Stimulated activated CD4-positive, alpha-beta T cell treated with anti-CD3 and anti-CD28 coated beads, Interleukin-15, amount 100 ng/mL, for 1 hour (primary cell): ENCODE measurements at places on chromosomes 5 and 9.
A peak's percentile ranks its signal among the peaks of the same experiment; 100 is the strongest.

- DNase-seq: no peak
These were observed 165.9 kb upstream of the SMIM23 start for GRCh38 chr5:171619744-171620143.

DNA sequence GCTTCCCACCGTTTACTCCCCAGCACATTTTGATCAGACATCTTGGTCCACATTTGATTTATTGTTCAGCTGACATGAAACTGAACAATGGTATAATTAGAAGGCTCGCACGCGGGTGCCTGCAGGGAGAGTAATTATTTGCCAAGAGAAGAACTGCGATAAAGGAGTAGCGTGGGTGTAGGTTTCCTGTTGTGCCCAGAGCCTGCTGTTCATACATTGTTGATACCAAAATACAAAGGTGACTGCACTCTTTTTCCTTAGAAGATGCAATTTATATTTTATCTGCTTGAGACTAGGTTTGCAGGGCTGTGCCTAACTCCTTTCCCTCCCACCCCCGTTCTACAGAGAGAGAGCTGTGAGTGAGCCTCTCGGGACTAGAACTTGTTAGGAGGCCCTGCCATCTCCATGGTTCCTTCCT lies 241.8 kb upstream of the MSX2 start:
- DNase-seq: no peak

DNA sequence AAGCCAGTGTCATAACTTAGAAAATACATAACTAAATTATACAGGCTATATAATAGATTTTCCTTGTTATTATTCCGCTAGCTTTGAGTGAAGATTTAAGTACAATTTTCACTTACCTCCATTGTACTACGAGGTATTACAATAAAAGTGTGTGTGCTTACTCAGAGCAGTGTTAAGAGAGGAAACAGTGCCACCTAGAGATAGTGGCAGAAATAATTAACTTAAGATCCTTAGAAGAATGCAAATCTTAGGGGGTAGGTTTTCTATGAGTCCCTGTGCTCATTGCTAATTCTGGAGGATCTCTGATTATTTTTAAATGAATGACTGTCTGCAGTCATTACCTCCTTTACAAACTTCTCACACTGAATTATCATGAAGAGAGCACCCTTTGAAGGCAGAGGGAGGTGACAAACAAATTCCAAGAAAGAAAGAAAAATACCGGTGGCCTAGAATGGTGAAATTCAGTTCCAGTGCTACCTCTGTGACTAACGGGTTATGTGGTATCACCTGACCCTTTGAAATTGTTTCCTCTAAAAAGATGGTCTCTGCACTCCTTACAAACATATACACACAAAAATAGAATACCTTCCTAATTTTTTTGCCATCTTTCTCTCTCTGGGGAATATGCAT lies 379.8 kb downstream of the TRIM36 start:
- DNase-seq: no peak

DNA sequence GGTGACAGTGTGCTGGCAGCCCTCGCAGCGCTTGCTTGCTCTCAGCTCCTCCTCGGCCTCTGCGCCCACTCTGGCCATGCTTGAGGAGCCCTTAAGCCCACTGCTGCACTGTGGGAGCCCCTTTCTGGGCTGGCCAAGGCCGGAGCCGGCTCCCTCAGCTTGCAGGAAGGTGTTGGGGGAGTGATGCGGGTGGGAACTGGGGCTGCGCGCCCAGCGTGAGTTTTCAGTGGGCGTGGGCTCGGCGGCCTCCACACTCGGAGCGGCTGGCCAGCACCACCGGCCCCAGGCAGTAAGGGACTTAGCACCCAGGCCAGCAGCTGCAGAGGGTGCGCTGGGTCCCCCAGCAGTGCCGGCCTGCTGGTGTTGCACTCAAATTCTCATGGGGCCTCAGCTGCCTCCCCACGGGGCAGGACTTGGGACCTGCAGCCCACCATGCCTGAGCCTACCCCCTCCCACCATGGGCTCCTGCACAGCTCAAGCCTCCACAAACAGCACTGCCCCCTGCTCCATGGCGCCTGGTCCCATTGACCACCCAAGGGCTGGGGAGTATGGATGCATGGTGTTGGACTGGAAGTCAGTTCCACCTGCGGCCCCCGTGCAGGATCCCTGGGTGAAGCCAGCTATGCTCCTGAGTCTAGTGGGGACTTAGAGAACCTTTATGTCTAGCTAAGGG lies 223.1 kb upstream of the PTPRD start:
- no peak for DNase-seq

GRCh38 chr9:13443346-13444244 lies 164.1 kb upstream of the MPDZ start:
- no peak for DNase-seq

DNA sequence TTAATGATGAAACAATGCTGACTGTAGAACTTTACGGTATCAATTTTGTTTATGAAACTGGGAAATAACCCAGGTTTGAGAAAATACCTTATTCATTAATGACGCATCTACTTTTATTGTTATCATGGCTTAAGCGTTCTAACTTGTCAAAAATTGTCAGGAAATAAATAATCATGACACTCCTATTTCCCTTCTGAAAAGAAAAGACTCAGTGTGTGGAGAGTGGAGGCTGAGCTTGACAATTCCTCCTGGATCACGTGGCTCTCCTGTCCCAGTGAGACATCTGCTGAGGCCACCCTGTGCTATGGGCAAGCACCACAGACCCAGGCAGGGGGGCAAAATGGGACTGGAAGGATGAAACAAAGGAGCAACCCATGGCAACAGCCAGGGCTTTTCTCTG lies 466.4 kb downstream of the ZNF608 start:
- DNase-seq: no peak

DNA sequence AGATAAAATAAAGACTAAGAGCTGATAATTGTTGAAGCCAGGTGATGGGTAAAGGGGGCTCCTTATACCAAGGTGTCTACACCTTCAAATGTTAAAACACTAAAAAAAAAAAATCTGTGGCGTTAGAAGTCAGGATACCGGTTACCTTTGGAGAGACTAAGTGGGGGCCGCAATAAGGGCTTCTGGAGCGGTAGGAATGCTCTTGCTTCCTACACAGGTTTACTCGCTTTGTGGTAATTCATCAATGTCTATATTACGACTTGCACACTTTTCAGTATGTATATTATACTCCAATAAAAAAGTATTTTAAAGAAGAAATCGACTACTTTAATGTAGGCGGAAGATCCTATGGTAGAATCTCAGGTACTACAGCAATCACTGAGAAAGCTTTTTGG lies 12.5 kb downstream of the MRPS27 start:
- DNase-seq: no peak

DNA sequence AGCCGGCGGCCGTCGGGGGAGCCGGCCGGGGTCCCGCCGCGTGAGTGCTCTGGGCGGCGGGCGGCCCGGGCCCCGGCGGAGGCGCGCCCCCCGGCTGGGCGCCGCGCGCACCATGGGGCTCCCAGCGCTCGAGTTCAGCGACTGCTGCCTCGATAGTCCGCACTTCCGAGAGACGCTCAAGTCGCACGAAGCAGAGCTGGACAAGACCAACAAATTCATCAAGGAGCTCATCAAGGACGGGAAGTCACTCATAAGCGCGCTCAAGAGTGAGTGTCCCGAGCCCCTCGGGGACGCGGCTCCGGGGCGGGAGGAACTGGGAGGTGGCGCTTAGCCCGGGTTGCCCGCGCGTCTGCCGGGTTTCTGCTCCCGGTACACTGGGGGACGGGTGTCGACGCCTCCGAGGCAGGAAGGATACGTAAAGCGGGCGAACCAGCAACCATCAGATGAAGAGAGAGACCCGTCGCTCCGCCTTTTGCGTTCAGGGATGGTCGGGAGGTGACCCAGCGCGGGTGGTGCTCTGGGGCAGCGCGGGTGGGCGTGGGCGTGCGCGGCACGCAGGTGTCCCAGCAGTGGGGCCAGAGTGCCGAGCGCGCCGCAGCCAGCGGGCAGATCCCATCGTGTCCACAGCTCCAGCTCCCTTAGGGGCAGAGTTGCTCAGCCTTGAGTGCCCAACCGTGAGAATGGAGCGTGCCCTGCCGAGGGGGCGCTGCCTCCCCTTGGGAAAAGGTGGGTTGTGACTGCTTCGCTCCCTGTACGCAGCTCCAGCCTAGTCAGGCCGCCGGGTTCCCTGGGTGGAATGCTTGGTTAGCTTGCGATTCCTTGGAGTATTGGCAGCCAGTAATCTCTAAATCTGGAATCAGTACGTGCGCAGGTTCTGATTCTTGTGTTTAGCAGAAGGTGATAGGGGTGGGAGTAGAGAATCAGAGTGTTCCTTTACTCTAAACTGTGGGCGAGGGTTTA lies 753 bp downstream of the ARHGAP26 start:
- DNase-seq: peak; percentile 28

DNA sequence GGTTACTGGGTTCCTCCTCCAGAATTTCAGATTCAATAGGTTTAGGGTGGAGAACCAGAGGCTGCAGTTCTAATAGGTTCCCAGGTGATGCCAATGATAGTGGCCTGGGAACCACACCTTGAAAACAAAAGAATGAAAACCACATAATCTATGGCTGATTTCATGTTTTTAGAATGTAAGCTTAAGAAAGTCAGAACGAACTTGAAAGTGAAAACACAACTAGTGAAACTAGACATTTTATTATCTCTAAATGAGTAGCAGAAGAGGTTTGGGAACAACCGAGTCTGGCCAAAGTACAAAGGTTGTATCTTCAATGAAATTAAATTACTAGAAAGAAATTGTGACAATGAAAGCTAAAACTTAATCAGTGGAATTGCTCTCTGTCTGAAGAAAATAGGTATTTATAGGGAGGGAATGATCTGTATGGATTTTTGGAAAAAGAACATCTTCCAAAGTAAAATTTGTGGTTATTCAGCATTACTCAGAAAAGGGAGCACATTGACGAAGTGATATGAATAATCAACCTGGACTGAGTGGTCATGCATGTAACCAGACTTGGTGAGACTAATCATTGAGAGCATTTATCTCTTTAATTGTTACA lies 24.9 kb upstream of the CEP120 start:
- DNase-seq: no peak

- no peak for DNase-seq
These were observed 47.4 kb upstream of the BARX1 start for GRCh38 chr9:94002316-94003140.

DNA sequence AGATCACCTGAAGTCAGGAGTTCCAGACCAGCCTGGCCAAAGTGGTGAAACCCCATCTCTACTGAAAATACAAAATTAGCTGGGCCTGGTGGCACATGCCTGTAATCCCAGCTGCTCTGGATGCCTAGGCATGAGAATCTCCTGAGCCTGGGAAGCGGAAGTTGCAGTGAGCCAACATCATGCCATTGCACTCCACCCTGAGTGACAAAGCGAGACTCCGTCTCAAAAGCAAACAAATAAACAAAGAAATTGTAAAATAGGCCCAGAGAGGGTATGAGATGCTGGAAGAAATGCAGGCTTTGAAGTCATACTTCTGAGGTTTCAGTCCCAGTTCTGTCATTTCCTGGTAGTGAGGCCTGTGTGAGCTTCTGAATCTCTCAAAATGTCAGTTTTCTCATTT lies 5.3 kb upstream of the ARHGEF37 start:
- DNase-seq: no peak

GRCh38 chr5:149940941-149941644 lies 3.5 kb downstream of the PDE6A start:
- DNase-seq: no peak

DNA sequence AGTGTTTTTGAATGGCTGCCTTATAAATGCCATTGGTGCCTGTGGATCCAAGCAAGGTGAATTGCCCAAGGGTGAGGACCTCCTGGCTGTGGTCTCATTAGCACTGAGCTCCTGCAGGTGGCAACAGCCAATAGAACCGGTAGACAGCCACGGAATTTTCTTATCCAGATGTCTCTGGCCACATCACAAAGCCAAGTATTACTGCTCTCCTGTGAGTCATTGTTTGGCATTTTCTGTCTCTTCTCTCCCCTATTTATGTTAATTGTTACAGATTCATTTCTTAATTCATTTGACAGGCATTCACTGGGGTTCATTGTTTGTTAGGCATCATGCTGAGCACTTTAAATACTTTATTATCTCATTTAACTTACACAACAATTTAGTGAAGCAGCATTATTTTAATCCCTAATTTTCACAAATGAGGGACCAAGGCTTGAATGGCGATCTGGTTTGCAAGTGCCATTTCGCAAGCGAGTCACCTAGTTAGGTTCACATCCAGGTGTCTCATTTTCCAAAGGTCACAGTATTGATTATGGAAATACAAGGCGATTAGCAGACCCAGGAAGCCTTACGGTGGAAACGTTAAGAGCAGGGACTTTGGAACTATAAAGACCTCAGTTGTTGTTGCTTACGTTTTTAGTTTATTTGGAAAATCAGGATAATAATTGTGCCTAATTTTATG lies 58.2 kb upstream of the DPYSL3 start:
- DNase-seq: no peak

DNA sequence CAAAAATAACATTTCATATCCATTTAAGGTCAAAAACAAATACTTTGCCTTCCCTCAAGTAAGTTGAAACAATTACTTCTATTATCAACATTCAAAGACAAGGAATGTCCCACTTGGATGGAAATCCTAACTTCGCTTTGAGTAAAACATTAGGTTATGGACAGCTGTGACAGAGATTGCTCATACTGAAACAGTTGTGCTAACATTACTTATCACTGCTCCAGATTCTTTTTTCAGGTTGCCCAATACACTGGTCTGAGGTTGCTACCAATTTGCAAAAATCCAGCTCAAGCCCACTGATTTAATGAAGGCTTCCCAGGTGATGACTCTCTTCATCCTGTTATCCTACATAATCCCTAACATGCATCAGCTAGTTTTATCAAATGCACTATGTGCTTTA lies 98.3 kb downstream of the UBAP2 start:
- DNase-seq: no peak

- DNase-seq: no peak
These were observed 42.2 kb downstream of the GPR107 start for GRCh38 chr9:130095872-130096271.

DNA sequence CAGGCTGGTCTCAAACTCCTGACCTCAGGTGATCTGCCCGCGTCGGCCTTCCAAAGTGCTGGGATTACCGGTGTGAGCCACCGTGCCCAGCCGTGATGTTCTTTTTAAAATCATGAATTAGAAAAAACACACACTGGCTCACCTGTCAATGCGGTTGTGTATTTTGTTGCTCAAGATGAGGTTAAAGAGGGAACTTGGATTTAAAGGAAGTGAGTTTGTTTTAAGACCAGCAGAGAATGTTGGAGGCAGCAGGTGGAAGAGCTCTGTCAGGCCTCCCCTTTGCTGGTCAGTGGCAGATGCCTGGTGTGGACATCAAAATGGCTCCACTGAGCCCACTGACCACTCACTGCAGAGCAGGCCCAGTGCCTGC lies 38.9 kb downstream of the WNK2 start:
- DNase-seq: no peak

GRCh38 chr5:180021900-180022299 lies 49.7 kb downstream of the RNF130 start:
- no peak for DNase-seq
